Stimulated activated CD8-positive, alpha-beta memory T cell treated with anti-CD3 and anti-CD28 coated beads, Interleukin-15, amount 100 ng/mL, for 4 hours (primary cell): ENCODE measurements at places on chromosomes 7 and 10.

- DNase-seq: no peak
These were observed 166.7 kb upstream of the SH2B2 start for GRCh38 chr7:102119925-102120324.

DNA sequence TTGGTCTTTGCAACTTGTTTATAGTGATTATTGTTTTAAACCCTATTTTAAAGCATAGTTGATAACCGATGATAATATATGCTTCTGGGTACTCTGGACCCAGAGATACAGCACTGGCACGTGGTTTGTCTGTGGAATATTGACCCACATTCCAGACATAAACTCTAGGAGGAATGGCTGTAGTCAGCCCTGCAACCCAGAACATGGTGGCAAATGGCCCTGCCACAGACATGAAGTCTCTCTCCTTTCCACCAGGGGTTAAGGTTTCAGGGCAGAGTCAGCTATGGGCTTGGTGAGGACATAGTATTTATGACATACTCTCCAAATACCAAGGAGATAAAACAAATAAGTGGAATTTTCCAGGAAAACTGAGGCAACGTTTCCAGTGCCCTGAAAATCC lies 83.6 kb downstream of the NAMPT start:
- no peak for DNase-seq

DNA sequence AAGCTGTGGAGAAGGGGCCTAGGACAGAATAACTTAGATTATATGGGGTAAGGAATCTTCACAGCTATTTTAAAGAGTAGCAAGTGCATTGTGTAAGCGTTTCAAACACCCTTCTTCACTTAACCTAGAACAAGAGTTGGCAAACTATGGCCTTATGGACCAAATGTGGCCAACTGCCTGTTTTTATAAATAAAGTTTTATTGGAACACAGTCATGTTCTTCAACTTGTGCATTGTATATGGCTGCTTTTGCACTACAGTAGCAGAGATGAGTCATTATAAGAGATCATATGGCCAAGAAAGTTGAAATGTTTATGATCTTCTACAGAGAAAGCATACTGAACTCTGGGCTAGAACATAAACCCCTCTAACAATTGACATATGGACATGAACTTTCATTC lies 187.8 kb downstream of the ETV1 start:
- DNase-seq: no peak

GRCh38 chr10:109956454-109957091 lies 33.3 kb upstream of the XPNPEP1 start:
- no peak for DNase-seq

DNA sequence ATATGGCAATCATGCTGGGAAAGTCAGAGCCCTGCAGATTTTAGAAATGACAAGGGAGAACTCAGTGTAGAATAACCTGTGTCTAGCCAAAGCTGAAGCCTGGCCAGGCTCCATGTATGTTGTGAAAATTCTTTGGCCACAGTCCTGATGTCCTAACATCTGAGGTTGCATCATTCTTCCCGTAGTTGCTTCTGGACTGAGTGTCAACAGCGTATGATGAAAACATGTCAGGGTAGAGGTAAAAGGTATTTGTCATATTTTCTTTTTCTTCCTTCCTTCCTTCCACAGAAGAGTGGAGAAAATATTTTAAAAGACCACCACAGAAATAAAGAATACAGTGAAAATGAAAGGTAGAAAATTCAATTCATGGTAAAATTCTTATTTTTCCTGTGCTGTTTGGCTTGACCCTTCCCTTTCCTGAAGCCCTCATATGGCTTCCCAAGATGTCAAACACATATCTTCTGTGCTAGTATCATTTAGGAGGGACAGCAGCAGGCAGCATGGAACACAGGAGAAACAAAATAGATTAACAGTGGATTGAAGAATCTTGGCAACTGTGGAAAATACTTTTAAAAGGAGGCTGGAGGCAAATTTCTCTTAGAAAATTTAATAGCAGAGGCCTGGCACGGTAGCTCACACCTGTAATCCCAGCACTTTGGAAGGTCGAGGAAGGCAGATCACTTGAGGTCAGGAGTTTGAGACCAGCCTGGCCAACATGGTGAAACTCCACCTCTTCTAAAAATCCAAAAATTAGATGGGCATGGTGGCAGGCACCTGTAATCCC lies 18.9 kb upstream of the NRBF2 start:
- no peak for DNase-seq

DNA sequence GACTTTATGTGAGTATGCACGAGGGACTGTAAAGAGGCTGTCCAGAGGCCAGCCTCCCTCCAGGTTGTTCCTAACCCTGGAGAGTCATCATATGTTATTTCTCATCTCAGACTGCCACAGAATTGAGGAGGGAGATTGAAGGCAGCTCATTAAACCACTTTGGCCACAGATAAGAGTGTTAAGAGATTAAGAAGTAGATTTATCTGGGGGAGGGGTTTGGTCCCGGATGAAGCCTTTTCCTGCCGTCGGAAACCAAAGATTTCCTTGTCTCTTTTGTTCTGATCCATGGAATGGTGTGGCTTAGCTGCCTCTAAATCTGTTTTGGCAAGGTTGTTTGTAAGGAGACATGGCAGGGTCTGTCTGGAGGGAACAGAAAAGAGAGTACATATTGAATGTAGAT lies 338.8 kb downstream of the AUTS2 start:
- DNase-seq: no peak
